NCI-H82 (cell line): ENCODE measurements at places on chromosomes 7 and 10.

DNA sequence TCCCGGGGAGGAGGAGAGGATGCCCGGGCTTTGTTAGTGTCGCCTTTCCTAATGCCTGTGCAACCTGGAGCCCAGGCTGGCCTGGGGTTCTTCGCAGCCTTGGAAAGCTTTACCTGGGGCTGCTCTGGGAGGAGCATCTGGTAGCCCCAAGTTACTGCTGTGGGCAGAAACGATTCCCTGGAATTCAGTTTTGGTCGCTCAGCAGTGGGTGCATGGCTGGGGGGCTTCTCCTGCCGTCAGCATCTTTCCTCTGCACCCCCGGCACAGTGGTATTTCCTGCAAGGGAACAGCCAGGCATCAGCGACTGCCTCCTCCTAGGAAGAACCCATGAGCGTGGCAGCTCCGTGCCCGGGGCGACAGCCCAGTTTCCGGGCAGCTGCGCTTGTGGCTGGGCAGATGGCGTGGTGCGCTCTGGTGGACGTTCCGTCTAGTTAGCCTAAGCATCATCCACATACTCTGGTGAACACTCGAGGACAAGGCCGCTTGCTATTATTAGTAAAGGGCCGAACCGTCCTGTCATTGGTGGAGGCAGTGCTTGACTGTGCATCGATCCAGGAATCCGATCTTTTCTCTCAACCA is 107.0 kb upstream of the BTBD16 start:
- peak; percentile 7 for DNase-seq

- DNase-seq, result no peak
These were observed 363.4 kb downstream of the KCNMA1 start for GRCh38 chr10:77274046-77274795.

- no peak for DNase-seq
These were observed 111.4 kb upstream of the JCAD start for GRCh38 chr10:30170814-30171213.

- no peak for DNase-seq
These were observed 85.4 kb downstream of the FAM13C start for GRCh38 chr10:59276919-59277318.

- DNase-seq, result no peak
These were observed 757.1 kb downstream of the GRID1 start for GRCh38 chr10:85609509-85609908.

GRCh38 chr7:31104361-31105255 is 52.5 kb downstream of the ADCYAP1R1 start:
- no peak for DNase-seq

GRCh38 chr10:88974446-88975376 is 15.9 kb upstream of the FAS start:
- no peak for DNase-seq

GRCh38 chr10:132302421-132303310 is 5.1 kb downstream of the STK32C start:
- DNase-seq, result no peak

GRCh38 chr10:60162631-60163030 is 227.0 kb downstream of the ANK3 start:
- DNase-seq, result peak; percentile 28
